ENCODE measurements at places on chromosomes 5 and 9.

- DNase-seq: no peak
Observed at GRCh38 chr9:131478421-131478868, 24.3 kb upstream of the POMT1 start.

GRCh38 chr5:134175921-134176510 is 734 bp downstream of the SKP1 start:
- DNase-seq: no peak

- DNase-seq: no peak
Observed at GRCh38 chr9:72360324-72360723, 4.7 kb downstream of the ZFAND5 start.

DNA sequence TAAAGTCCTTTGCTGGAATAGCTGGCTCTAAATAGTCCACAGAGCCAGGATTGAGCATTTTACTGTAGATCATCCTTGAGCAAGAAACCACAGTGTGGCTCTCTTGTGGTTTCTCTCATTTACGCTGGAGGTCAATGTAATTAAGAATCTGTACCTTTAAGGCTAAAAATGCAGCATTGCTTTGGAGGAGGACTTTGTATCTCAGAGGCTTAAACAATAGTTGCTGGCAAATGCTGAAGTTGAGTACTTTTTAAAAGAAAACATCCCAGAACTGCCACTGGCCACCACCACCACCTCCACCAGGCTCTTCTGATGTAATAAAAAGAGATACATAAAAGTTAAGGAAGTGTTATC is 177.3 kb upstream of the ADAMTSL1 start:
- no peak for DNase-seq

GRCh38 chr5:134462761-134463160 is 51.1 kb upstream of the CDKN2AIPNL start:
- DNase-seq: no peak

DNA sequence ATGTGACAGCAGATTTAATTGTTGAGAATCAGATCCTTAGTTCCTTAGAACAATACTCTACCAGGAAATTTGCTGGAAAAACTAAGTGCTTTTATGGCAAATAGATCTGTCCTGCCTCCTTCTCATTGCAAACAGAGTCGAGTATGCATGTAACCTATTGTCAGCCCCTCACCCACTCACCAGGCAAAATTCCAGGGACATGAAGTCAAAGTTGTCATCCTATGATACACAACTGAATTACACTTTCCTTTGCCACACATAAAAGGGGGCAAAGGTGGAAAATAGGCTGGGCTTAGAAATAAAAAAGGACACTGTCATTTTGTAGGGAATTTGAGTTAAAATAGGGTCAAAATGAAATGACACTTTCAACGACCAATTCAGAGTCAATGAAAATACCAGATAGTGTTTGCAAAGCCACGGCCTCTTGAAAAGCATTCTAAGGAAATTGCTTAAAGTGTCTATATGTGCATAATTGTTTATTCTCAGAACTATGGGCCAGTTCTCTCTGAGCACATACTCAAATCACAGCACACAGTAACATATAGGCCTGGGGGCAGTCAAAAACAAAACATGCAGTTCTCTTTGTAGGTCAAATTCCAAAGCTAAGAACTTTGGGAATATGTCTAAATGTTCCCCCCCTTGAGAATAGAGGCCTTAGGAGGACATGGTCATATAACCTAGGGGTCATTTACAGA is 452.8 kb downstream of the NFIB start:
- DNase-seq: no peak

GRCh38 chr5:124936626-124936933 is 190.1 kb upstream of the ZNF608 start:
- no peak for DNase-seq

DNA sequence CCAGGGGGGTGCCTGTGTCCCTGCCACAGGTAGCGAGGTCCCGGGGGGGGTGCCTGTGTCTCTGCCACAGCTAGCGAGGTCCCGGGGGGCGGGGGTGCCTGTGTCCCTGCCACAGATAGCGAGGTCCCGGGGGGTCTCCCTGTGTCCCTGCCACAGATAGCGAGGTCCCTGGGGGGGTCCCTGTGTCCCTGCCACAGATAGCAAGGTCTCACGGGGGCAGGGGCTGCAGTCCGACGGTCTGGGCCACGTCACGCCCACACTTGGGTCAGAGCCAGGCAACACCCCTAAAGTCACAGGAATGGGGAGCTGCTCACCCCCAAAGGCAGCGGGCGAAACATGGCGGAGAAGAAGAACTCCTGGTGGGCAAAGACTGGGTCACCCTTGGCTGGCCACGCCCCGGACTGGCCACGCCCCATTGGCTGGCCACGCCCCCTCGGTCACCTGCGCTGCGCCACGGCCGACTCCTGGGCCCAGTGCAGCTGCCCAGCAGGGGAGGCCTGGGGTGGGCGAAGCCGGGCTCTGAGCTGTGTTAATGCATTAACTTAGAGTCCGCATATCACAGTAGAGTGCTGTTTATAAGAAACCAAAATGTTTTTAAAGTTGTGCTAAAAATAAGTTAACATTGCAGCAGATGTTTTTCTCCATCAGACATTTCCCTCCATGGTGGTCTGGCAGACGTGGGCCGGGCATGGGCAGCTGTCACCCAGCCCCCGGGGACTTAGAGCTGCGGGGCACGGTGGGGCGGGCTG is 7.0 kb downstream of the NOXA1 start:
- no peak for DNase-seq

DNA sequence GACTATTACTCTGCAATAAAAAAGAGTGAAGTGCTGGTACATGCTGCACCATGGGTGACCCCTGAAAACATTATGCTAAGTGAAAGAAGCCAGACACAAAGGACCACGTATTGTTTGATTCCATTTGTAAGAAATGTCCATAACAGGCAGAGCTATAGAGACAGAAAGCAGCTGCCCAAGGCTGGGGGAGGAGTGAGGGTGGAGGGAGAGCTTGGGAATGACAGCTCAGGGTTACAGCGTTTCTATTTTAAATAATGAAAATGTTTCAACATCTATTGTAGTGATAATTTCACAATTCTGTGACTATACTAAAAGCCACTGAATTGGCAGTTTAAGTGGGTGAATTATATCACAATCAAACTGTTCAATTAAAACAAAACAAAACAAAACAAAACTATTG is 81.7 kb downstream of the MYO10 start:
- no peak for DNase-seq

DNA sequence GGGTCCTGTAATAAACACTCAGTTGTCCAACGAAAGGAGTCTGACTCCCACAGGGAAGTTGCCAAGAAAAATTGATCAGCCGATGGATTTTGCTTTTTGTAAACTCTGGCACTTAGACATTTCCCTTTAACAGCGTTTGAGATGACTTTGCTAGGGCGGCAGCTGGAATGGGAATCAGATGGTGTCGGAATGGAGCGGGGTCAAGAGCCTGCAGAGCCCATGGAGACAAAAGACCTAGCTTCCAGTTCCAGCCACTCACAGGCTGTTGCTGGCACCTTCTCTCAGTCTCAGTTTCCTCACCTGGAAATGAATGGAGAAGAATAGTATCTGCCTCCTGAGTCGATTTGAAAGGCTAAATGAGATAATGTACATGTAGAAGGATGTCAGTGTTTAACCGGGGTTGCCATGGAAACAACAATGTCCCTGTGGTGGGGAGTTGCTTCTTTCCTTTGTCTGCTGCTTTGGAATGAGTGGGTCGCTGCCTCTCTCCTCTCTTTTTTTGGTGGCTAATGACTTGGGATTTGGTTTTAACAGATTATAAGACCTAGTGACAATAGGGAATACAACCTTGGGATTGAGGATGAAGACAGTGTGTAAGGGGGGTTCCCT is 137.4 kb downstream of the GAS1 start:
- no peak for DNase-seq

DNA sequence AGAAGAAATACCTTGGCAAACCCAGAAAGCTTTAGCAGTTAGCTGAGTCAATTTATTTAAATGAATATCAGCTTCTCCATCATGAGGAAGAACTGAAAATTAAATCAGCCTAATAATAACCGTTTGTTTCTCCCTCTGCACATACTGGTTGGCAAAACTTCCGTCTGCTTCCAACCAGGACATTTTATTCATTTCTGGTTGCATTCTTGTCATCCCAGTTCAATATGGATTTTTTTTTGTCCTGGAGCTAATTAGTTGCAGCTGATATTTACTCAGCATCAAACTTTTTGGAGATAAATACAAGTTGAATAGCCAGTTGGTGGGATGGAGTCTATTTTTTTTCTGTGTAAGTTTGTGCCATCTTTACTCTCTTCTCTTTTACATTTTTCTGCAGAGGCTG is 126.5 kb upstream of the GDNF start:
- DNase-seq: no peak
